ENCODE measurements at places on chromosomes 7 and 10.

GRCh38 chr10:79403441-79404230 is 41.8 kb downstream of the ZCCHC24 start:
- DNase-seq = no peak

- no peak for DNase-seq
Observed at GRCh38 chr7:125516194-125516593, 586.6 kb upstream of the POT1 start.

GRCh38 chr7:30727061-30727945 is 24.6 kb upstream of the INMT start:
- peak; percentile 24 for DNase-seq

DNA sequence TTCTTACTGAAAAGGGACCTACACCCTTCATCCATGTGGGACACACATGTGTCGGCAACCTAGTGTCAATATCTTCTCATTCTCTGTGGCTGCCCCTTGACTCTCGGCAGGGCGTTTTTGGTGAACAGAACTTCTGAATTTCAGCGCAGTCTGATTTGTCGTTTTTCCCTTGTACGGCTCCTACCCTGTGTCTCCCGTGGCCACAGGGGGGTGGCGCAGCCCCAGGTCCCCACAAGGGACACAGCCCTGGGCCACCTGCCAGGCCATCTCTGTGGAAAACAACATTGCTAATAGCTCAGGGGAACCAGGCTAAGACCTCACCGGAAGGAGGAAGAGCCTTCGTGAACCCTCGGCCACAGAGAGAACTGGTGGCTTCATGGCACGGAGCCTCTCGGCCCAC is 53.1 kb upstream of the NKX6-2 start:
- no peak for DNase-seq

DNA sequence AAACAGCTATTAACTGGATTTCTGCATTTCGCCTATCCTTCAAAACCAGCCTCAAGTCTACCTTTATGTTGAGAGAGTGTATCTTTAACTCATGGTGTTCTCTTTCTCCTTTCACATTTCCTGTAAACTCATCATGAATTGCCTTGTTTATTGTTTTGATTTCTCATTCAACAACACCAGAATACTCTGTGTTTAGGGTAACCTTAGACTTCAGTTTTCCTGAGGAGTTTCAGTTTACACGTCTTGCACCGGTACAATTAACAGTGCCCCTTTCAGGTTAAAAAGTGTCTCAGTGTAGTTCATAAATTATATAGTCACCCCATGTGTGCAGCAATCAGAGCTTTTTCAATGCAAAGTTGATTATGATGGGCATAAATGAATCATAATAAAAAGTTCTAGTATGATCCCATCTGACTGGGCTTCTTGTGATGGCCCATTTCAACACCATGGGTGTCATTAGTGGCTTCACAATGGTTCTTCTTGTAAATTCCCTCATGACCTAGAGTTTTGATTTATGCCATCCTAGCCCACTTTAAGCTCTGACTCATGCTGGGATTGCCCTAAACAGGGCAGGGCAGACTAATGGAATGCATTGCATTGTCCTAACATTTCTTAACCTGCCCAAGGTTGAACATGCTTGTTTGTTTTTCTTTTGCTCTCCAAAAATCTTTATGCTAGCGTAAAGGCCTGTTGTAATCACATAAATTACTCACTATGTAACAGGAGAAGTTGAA is 22.0 kb downstream of the ITGB8 start:
- DNase-seq = no peak

- DNase-seq = no peak
Observed at GRCh38 chr7:45670717-45671116, 96.5 kb downstream of the ADCY1 start.

DNA sequence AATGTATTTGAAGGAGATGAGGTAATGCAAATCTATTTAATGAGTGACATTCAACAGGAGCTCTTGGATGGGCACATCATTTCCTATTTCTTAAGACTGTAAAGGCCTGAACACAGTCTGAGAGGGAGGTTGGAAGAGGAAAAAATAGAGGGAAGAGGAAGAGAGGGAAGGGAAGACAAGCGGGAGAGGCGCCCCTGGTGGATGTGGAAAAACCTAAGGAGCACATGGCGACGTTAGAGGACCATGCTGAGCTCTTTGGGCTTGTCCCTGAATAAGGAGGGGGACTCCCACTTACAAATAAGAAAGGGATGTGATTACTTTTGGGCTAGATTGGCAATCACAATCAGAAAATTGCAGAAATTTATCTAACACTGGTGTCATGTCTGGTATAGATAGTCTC is 19.6 kb downstream of the SUN3 start:
- no peak for DNase-seq

GRCh38 chr10:7475939-7476338 is 65.1 kb upstream of the SFMBT2 start:
- DNase-seq = no peak

DNA sequence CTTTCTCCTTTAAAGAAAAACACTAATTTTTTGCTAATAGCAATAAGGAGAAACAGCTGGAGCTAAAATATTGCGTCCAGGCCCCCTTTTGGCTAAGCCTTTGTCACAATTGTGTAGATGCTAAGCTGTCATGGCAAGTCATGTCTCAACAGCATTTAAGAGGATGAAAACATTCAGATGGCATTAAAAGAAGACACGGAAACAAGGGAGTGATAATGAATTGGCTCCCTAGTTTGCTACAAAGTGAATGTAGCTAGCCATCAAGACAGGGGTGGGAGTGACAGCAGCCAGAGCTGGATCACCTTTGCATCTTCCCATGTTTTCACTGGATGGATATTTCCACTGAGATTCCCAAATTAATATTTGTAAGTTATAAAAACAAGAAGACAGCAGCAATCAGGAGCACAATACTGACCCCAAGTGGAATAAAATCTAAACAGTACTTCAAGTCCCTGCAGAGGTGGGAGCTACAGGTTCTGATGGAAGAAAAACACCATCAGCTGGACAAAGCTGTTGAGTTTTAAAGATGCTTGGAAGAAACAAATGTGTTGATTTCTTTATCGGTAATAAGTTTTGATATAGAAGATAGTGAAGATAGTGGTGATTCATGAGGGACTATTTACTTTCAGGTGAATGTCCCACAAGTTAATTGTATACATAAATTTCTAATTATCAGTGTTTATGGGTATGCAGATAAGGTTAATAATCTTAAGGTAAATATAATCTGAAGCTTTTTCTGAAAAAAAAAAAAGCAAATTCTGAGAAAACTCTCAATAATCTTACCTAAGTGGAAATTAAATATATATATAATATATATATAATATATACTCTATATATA is 129.4 kb downstream of the SLC16A9 start:
- no peak for DNase-seq

GRCh38 chr7:12754179-12754578 is 66.7 kb downstream of the ARL4A start:
- DNase-seq = no peak

- no peak for DNase-seq
Observed at GRCh38 chr7:39592586-39592985, 26.4 kb downstream of the YAE1 start.

DNA sequence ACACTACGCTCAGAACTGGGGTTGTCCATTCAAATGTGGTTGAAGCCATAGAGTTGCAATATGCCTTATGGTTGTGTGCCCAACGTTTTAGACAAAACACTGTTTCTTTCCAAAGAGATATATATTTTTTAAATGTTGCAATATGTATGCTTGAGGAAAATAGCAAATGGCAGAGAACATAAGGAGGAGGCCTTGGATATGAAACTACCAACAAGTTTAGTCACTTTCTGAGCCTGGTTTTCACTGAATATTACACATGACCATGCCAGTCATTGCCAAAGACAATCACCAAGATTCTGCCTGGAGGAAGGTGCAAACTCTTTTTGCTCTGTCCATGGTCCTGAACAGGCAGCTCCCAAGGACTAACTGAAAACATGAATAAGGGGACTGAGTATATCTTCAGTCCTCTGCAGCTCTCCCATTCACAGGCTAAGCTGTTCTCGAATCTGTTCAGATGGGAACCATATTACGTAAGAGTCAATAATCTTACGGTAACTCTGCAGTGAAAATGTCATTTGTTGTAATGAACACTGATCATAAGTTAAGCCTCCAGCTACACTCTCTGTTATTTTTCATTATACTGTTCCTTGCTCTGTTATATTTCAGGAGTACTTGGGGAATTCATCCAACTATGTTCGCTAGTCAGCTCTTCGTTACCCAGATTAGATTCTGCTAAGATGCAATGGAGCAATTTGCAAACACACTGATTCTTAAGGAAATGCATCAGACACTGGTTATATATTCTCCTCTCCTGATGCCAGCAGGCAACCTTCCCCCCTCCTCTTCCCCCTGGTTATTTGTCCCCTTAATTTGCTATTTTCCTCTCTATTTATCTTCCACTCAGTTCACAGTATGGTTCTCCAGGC is 90.7 kb upstream of the C1QL3 start:
- DNase-seq = no peak

DNA sequence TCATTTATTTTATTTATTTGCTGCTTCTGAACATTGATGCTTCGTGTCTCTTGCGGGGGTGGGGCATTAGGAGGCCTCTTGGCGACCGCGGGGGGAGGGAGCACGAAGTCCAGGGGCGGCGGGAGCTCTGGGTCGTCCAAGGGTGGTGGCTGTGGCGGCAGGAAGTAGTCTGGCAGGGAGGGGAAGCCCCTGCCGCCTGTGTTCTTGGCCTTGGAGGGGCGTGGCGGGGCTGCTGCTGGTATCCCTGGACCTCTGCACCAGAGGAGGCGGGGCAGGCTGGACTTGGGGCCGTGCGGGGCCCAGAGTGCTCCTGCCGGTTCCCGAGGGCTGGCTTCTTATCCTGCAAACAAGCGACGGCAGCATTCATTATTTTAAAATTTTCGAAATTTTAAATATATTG is 70.5 kb upstream of the ABI1 start:
- no peak for DNase-seq
